ENCODE measurements at places on chromosomes 11 and 22. TPM values are rescaled to one million over a fixed set of nuclear protein-coding genes. Genes with fewer than 3 reads are reported as not detected.

Gene IL17RA
- 6.9 TPM for total RNA-seq

DNA sequence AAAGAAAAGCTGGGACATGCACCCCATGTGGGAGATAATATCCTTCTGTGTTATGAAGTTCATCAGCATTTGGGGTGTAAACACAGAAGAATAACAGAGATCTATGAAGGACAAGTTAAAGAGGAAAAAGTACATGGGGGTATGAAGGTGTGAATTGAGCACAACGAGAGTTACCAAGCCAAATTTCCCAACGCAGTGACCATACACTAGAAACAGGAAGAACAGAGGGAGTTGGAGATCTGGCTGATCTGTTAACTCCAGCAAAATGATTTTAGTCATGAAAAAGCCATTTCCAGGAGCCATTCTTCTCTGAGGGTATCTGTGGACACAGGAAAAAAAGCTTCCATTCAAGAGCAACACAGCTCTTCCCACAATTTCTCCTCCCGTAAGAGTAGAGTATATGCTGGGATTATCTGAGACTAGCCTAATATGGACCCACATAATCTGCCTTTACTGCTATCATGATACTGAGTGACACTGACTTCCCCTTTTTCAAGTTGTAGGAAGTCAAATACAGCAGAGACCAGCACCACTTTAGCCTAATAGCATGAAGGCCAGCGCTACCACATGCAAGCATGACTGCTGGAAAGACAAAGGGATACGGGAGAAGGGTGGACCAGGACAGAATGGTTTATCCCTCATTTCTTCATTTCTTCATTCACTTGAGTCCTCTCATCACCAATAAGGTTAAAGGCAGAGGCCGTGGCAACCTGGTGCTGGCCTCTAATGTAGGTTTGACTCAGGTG, 19.6 kb upstream of the OR8D2 start:
- no peak for DNase-seq

- no peak for DNase-seq
Observed at GRCh38 chr22:18042685-18043084, 18.3 kb upstream of the MICAL3 start.

Gene MRGPRE
- total RNA-seq, result not detected

GRCh38 chr11:58912124-58912523, 27.2 kb upstream of the GLYATL1 start:
- no peak for DNase-seq

Gene CDC42EP1
- total RNA-seq, result 8.9 TPM

- DNase-seq, result no peak
Observed at GRCh38 chr11:130615561-130615960, 167.1 kb downstream of the ADAMTS15 start.

Gene LINC01488
- not detected for total RNA-seq

Gene KCNJ5
- total RNA-seq, result not detected

Gene SHANK2
- 5.8 TPM for total RNA-seq

GRCh38 chr11:114440121-114440860, 1.0 kb downstream of the REXO2 start:
- DNase-seq, result no peak

DNA sequence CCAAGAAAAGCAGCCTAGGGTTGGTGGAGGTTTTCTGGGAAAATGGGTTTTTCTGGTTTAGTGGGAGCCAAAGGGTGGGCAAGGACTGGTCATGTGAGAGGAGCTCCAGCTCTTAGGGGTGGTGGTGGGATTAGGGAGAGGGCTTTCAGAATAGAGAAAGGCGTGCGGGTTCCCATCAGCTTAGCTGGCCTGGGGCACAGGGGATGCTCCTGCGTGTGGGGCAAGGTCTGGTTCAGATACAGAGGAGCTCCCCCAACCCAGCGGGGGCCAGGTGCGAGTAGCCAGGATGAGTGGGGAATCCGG, 644 bp downstream of the TMEM134 start:
- DNase-seq, result no peak

DNA sequence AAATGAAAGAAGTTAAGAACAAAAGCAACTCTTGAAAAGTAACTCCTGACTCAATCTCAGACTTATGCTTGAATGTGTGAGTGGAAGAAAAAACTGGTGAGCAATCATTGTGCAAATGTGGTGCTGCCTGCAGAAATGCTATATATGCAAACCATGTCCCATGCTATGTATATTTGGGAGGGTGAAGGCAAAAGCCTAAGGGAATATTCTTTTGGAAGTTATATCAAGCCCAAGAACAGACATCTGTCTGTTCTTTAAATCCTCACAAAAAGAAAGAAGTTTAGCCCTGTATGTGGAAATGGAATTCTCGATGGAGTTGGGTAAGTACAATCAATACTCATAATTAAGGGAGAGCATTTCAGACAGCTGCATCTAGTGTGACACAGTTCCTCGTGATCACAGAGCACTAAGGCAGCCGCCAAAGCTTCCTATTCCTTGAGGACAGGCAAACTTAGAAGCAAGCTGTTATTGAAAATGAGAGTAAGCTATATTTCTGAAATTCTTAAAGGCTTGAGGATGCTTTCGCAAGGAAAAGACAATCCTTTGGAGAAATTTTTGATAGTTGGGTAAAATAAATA, 406.5 kb upstream of the CHORDC1 start:
- DNase-seq, result no peak

Gene MUC2
- not detected for total RNA-seq

Gene RNF26
- total RNA-seq, result 13.4 TPM

Gene LRRC10B
- total RNA-seq, result not detected

Gene PCNX3
- total RNA-seq, result 20.8 TPM

Gene UBTFL1
- not detected for total RNA-seq

Gene ACTN3
- not detected for total RNA-seq

GRCh38 chr22:48088926-48089536, 1326.6 kb downstream of the TBC1D22A start:
- DNase-seq, result no peak

Gene TYR
- not detected for total RNA-seq

GRCh38 chr11:69524991-69525411, 43.5 kb downstream of the LINC01488 start:
- no peak for DNase-seq

DNA sequence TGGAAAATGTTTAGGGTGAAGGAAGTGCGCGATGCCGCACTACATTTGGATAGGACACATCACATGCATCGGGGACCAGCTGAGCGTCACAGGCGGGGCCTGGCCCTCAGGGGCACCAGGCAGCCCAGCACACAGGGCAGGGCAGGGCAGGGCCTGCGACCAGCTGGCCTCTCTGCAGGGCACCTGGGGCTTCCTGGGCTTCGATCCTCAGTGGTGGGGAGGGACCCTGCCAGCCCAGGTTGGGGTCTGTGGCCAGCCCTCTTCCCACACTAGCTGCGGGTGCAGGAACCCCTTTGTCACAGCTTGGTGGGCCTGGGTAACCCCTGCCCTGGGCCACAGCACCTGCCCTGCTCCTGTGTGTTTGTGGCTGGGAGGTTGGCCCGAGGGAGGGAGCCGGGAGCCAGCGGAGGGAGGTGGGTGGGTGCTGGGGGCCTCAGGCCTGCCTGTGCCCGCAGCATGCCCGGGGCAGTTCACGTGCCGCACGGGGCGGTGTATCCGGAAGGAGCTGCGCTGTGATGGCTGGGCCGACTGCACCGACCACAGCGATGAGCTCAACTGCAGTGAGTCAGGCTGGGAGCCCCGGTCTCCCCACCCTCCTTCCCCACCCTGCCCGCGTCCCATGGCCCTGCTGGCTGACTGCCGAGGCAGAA, 37.9 kb downstream of the ST14 start:
- DNase-seq, result no peak

Gene GAL
- total RNA-seq, result not detected

Gene CLP1
- total RNA-seq, result 12.6 TPM

DNA sequence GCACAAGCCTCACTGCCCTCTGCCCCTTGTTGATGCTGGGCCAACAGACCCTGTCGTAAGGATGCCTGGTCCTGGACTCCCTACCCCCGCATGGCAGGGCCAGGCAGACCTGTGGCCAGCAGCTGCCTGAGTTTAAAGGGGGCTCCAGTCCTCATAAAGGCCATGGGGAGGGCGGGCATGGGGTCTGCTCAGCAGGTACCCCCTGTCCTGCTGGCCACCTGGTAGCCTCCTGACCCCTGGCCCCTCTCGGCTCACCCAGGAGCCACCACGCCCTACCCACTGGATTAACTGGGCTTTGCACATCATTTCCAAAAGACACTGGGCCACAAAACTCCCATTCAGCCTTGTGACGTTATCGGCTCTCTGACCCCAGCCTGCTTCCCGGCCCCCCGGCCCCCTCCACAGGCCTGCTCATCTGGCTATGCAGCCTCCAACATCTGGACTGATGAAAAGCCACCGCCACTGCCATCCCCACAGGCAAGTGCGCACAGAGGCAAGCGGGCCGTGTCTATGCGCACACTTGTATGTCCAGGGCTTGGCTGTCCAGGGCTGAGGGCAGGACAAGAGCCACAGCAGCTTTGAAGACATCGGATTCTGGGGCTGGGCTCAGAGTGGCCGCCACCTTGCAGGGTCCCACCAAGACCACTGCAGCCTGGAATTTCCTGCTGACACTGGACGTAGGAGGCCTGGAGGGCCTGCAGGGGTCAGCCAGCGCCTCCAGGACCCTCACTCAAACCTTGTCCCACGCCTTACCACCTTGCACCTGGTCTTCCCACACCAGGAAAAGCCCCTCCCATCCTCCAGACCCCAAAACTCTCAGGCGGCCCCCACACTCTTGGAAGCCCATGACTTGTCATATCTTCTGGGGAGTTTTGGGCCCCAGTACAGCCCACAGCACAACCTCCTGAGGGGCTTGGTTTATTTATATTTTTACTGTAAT, 48.7 kb downstream of the IGF2 start:
- DNase-seq, result no peak

GRCh38 chr11:63491240-63491587, 247 bp upstream of the PLAAT5 start:
- no peak for DNase-seq

GRCh38 chr11:26696330-26696729, 25.5 kb downstream of the SLC5A12 start:
- DNase-seq, result no peak

Gene RCOR2
- not detected for total RNA-seq

Gene NUDT8
- 52.9 TPM for total RNA-seq

GRCh38 chr22:33443683-33444082, 385.5 kb upstream of the SYN3 start:
- no peak for DNase-seq

Gene WBP2NL
- total RNA-seq, result 35.9 TPM

Gene MS4A6E
- total RNA-seq, result not detected

DNA sequence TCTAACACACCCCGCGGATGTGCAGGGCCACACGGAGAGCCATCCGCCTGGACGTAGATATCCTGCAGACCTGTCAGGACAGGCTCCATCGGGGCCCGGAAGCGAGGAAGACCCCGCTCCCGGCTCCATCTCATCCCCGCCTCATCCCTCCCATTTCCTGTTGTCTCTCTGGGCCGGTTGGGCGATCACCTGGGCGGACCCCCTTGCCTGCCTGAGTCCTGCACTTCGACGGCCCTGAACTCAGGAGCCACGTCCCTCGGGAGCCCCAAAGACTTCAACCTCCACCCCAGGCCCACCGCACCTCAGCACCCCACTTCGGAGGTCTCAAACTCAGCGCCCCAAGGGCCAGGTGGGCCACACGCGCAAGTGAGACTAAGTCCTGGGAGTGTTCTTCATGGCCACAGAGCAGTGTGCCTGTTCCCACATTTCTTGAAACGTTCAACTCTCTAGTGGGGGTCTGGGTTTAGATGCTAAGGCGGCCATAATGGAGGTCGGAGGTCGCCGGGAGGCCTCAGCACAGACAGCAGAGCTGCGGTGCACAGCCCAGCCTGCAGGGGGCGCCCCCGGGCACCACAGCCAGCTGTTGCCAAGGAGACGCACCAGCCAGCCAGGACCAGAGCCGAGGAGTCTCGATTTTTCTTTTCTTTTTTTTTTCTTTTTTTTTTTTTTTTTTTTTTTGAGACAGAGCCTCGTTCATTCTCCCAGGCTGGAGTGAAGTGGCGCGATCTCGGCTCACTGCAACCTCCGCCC, 26.0 kb upstream of the FADD start:
- DNase-seq, result no peak

DNA sequence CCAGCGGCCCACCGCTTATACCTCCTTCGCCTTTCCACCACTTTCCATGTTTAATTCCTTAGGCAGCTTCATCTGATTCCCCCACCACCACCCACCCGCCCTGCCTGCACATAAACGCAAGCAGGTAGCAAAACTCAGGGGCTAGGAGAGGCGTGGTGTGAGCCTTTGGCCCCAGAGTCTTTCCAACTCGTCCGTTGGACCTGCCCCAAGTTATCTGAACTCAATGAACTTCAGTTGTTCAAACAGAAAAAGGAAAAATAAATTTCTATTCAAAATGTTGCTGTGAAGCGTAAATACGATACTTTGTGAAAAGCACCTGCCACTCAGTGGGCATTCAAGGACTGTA, 814 bp upstream of the CDON start:
- no peak for DNase-seq

Gene ADSL
- 205 TPM for total RNA-seq

DNA sequence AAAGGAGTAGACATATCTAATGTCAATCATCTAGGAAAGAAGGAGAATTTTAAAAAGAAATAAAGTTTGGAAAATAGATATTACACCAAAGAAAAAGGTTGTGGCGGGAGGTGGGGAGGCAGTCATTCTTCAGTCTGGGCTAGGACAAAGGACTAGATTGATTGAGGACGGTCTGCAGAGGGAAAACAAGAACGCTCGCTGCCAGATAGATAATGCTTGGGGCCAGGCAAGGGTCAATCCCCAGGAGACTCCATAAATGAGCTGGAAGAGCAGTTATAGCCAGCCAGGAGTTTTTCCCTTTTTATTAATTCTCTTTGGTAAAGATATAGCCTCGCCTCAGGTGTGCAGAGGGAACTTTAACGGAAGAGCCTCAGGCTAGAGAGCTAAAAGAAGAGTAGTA, 6.3 kb downstream of the TRPC6 start:
- DNase-seq, result no peak

Gene MS4A3
- total RNA-seq, result not detected

GRCh38 chr11:43920598-43921419, 21.6 kb upstream of the C11orf96 start:
- DNase-seq, result peak; percentile 95

- DNase-seq, result no peak
Observed at GRCh38 chr22:19509923-19510322, 14.3 kb downstream of the CLDN5 start.

Gene APOL3
- total RNA-seq, result 2.3 TPM

- no peak for DNase-seq
Observed at GRCh38 chr11:12184699-12185098, 74.3 kb downstream of the MICAL2 start.

Gene PKDREJ
- not detected for total RNA-seq

- DNase-seq, result no peak
Observed at GRCh38 chr11:113253406-113253805, 61.0 kb upstream of the TTC12 start.

Gene MB
- 5.3 TPM for total RNA-seq

- DNase-seq, result no peak
Observed at GRCh38 chr11:19646308-19646707, 66.3 kb upstream of the NAV2 start.

DNA sequence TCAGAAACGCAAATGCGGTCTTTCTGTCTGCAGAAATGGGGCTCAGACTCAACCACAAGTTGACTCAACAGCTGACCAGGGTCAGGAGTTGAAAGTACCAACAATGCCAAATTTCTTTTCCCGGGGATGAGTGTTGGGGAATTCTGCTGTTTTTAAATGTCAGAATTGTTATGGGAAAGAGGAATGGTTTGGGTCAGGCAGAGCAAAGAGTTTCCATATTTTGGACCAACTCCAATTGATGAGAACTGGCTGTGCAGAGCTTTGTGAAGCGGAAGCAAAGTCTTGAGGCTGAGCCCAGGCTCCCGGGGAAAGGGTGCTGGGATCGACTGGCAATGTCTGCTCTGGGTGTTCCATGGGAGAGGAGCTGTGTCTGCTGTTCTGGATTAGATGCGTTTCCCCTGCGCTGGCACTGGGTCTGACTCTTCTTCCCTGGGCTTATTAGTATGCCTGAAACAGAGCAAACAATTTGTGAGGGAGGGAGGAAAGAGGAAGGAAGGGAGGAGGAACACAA, 36.2 kb downstream of the TXN2 start:
- no peak for DNase-seq

Data from Caki2 (cell line).